Hematopoietic multipotent progenitor cell treated with erythropoietin and hydrocortisone succinate and interleukin-3 and kit ligand, for 15 days (in vitro differentiated cells): ENCODE measurements at places on chromosomes 5 and 9.

- no peak for DNase-seq
These were observed 54.2 kb downstream of the KIAA1958 start for GRCh38 chr9:112540800-112541199.

DNA sequence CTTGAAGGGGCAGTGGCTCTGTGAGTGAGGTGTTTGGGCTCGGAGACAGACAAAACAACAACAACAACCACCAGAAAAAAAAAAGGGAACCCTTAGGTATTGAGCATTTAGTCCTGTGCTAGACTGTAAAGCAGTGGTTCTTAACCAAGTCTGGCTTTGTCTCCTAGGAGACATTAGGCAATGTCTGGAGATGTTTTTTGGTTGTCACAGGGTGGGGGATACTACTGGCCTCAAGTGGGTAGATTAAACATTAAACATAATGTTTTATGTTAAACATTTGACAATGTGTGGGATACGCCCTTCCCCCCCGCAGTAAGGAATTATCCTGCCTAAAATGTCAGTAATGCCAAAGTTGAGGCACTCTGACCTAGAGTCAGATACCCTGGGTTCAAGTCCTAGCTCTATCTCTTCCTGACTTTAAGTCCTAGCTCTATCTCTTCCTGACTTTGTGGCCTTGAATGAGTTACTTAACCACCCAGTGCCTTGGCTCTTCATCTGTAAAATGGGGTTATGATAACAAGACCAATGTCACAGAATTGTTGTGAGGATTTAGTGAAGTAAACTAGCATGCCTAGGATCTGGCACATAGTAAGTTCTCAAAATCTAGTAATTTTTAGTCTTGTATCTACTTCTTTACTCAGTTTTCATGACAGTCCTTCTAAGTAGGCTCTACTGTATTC lies 1.8 kb downstream of the TRIM32 start:
- DNase-seq, result no peak

DNA sequence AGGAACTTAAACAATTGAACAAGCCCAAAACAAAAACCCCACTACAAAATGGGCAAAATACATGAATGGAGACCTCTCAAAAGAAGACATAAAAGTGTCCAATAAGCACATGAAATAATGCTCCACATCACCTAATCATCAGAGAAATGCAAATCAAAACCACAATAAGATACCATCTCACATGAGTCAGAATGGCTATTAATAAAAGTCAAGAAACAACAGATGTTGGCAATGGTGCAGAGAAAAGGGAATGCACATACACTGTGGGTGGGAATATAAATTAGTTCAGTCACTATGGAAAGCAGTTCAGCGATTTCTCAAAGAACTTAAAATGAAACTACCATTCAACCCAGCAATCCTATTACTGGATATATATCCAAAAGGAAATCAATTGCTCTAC lies 337.4 kb upstream of the GRIA1 start:
- no peak for DNase-seq

- no peak for DNase-seq
These were observed 15.0 kb downstream of the FER start for GRCh38 chr5:108762660-108763059.

- DNase-seq, result no peak
These were observed 114.9 kb upstream of the ATP10B start for GRCh38 chr5:160966921-160967320.

GRCh38 chr5:19987612-19988361 lies at the start of gene CDH18:
Gene CDH18 (minus strand): TSS chr5:19988200. CDS start chr5:19838986, 149,214 bp downstream.
- no peak for DNase-seq

DNA sequence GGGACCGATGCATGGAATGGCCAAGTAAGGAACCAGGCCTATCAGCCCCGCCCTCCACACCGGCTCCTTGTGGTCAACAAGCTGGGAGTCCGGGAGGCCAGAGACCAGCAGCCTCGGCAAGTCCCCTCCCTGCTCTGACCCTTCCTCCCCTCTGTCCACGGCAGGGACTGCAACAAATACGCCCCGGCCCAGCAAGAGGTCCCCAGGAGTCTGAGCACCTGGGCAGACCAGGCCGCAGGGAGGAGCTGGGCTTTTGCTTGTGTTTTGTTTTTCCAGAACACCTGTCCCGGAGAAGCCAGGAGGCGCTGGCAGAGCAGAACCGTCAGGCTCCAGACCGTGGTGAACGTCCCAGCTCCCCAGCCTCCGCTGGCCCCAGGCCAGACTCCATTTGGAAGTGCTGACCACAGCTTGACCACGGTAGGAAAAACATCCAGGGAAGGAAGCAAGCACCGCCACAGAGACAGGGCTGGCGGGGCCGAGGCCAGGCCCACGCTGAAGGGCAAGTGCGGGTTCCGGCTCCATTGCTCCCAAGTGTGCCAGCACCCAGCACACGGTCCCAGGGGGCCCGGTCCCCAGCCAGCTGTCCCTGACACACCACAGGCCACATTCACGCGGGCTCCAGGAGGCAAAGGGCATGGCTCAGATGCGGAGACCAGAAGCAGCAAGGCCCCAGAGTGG lies 56.7 kb downstream of the VAV2 start:
- DNase-seq, result no peak

DNA sequence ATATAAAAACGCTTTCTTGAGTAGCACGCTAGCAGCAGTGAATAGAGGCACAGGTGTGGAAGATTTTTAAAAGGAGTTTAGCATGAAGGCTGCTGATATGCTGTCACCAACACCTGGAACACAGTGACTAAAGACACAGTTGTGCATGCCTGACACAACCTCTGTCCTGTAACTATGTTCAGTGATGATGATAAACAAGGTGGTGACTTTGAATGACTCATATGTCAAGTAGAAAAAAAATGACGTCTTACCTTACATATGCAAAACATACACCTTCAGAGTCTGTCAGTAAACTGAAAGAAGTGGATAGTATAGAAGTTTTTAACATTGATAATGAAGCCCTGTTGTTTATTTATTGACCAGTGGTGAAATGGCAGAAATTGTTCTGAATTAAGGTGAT lies 66.2 kb upstream of the ADCY2 start:
- DNase-seq, result no peak

GRCh38 chr5:167011196-167011595 lies 1280.2 kb upstream of the WWC1 start:
- no peak for DNase-seq

- DNase-seq, result no peak
These were observed 299.4 kb upstream of the RASA1 start for GRCh38 chr5:86968301-86968753.

- no peak for DNase-seq
These were observed 86.8 kb downstream of the CAMK4 start for GRCh38 chr5:111310711-111311620.

DNA sequence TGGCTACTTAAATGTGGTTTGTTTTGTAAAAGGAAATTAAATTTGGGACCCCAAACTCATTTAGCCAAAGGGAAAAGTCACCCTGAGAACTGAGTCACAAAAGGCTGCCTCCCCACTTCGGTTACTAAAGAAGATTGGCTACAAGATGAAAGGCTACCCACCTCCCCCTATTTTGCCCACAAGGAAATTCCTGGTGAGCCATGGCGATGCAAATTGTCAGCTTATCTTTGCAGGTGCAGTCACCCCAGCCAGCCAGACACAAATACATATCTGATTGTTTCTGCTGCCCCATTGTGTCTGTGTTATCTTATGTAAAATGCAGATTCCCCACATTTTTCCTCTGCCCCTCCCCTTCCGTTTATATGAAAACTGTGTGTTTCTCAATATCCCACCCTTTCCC lies 8.9 kb downstream of the PAEP start:
- no peak for DNase-seq

DNA sequence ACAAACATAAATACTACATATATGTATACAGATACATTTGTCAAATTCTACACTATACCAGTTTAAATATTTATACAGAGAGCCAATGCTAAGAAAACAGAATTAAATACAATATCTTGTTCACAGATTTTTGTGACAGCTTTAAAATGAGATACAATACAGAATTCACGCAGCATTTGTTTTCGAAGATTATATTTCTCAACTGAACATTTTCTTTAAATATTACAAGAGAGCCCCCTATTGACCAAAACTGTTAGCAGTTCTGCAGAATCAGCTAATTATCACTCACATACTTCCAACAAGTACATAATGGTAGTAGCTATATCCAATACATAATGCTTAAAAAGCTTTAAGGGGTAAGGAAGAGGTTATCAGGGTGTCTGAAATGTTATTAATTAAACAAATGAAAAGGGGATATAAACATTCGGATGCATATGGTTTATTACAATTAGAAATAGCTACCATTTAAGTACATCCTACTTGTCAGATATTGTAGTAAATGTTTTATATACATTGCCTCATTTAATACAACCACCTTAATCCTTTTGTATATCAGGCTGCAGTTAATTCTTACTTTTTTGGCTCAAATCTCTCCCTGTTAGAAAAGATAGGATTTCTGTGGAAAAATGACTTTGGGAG lies 31.7 kb downstream of the ZDHHC21 start:
- DNase-seq, result peak; percentile 21

- no peak for DNase-seq
These were observed 1.3 kb downstream of the IL33 start for GRCh38 chr9:6216951-6217350.

DNA sequence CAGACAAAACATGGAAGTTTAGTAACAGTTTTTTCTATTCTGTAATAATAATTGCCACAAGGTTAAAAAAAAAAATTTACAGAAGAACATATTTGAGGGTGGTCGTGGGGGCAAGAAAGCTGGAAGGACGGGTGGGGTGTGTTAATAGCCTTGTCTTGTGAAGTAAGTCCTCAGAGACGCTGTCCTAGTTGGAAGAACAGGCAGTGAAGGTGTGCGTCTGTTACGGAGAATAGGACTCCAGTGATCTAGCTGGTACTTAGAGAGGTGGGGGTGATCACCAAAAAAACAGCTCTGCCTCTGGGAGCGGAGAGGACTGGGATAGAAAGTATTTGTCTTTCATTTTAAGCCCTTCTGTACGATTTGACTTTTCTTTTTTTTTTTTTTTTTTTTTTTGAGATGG lies 17.7 kb downstream of the ABL1 start:
- DNase-seq, result no peak

GRCh38 chr5:41418220-41419031 lies 92.0 kb downstream of the PLCXD3 start:
- no peak for DNase-seq

GRCh38 chr5:132258102-132259068 lies 889 bp downstream of the PDLIM4 start:
- no peak for DNase-seq

DNA sequence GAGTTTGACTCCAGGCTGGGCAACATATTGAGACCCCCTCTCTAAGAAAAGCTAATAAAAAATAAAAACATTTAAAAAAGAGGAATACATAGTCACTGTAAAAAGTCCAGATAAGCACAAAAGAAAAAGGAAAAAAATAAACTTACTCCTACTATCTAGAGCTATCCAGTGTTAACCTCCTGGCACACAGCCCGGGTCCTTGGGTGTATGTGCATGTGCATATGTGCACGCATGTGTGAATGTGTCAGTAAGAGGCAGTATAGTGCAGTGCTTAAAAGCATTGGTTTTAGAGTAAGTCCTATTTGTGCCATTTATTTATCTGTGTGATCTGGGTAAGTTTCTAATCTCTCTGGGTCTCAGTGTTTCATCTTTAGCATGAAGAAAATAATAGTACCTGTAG lies 26.7 kb downstream of the FAM219A start:
- no peak for DNase-seq

GRCh38 chr5:127867022-127867783 lies 164.0 kb downstream of the CCDC192 start:
- no peak for DNase-seq

DNA sequence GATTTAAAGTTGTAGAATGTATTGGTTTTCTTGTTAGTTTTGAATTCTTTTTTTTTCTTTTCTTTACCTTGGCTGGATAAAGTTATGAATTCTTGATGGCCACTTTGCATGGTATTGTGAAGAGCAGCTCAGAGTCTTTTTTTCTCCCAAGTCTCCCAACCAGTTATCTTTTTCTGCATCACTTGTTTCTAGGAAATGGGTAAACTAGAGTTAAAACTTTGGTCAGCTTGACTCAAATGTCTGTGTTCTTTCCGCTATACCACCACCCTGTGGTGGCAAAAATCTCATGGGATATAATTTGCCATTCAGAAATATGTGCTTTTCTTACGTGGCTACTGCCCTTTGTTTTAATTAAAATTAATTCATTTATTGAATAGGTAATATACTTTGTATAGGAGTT lies 113.2 kb downstream of the UNC13B start:
- DNase-seq, result no peak

GRCh38 chr5:59390074-59390659 lies 503.4 kb downstream of the PDE4D start:
- DNase-seq, result peak; percentile 37

GRCh38 chr5:42315214-42315613 lies 108.0 kb upstream of the GHR start:
- DNase-seq, result no peak

- no peak for DNase-seq
These were observed 417.3 kb downstream of the TLE4 start for GRCh38 chr9:79989079-79989478.

- DNase-seq, result peak; percentile 43
These were observed 61.7 kb downstream of the MRPL36 start for GRCh38 chr5:1737790-1738405.

- no peak for DNase-seq
These were observed 163.2 kb downstream of the MPDZ start for GRCh38 chr9:13116292-13116691.

GRCh38 chr5:68181039-68181599 lies 34.4 kb upstream of the PIK3R1 start:
- no peak for DNase-seq

DNA sequence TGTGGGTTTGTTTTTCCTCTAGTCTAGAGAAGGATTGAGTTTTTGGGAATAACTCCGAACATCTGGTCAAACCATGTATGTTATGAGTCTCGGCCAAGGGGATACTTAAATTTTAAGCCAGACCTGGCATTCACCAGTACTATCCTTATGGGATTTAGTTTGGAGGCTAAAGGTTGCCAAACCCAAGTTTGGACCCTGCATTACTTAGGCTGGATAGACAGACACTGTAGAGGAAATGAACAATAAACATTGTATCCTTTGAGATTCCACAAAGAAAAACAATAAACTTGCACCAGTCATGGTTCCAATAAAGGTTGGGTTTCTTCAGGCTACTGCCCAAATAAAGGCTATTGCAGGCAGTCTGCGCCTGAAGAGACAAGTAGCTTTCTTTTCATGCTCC lies 296.7 kb upstream of the MEF2C start:
- no peak for DNase-seq

DNA sequence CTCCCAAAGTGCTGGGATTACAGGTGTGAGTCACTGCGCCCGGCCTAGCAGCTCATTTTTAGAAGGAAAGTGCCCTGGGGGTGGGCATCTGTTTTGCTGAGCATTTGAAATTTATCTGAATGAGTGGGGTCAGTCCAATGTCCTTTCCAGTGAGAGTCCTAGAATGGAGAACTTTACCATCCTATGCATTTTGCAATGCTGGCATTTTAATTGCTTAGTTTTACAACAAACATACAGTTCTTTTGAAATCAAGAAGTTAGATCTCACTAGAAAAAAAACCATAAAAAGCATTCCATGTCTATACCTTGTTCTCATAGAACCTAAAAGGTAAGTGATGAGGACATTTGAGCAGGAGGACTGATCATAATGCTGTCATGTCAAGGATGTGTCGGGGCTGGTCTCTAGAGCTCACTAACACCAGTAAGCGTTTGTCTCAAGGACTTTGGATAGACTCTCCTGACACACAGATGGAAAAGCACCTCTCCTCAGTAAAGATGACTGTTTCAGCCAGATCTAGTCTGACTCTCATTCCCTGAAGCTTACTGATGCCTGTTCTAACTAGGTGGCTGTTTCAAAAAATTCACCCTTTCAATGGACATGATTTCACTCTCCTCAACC lies 83.9 kb downstream of the DCP2 start:
- DNase-seq, result no peak
